ENCODE measurements at places on chromosomes 2 and 18.
A peak's percentile ranks its signal among the peaks of the same experiment; 100 is the strongest.

DNA sequence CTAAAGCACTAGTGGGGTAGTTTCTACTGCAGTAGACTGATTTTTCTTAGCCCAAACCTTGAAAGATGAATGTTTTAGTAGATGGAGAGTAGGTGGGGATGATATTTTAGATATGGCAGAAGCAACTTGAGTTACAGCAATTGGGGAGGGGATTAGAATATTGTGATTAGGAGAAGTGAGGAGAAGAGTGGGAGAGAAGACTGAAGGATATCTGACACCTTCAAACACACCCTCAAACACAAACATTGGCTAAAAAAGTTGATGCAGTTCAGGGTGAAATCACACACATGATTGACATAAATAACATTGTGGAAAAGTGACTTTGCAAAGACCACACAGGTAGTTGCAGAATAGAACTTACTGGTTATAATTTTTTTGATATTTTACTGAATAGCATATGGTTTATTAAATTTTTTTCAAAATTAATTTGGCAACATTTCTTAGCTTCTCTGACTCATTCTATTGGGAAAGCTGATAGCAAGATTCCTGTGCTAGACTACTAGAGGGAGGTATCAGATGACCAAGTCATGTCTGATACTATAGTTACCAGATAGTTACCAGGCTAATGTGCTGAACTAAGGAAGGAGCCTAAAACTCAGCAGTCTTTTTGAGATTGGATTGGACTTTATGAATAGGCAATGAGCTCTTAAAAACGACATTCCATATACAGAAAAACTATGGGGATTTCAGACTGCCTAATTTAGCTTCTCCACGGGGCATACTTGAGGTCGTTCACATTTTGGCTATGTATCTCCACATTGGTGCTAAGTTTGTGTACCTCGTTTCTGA, 73.0 kb downstream of the ACTR3 start:
- no peak for DNase-seq

GRCh38 chr18:11974741-11975325, 6.5 kb upstream of the IMPA2 start:
- no peak for DNase-seq

DNA sequence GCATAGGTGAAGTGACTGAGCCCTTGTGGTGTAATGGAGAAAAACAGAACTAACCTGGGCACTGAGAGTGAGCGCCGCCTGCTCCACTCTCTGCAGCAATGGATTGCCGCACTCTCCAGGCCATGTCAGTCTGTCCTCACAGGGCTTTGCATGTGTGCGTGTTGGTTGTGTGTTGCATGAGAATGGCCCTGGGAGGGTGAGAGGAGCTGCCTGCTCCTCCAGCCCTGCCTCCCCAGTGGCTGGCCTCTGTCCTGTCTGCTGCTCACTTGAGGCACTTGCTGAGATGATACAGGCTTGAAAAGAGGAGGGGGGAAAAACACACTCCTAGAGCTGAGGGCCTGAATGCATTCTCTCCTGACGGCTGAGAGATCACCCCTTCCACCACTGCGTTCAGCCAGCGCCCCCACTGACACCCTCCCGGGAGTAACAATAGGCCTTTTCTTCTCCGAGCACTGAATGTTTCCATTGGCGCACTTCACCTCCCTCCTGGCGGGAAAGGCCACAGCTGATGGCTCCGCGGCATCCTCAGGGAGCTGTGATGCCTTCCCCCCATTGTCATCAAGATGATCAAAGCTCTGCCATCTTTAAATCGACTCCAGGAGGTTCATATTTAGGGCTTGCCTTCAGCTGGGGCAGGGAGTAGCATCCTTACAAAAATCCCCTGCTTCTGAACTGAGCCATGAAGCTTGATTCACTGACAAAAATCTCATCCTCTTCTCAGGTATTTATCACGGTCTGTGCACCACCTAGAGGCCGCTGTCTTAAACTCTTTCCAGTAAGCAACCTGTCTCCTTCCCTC, 49.9 kb upstream of the DAPL1 start:
- peak; percentile 20 for DNase-seq

DNA sequence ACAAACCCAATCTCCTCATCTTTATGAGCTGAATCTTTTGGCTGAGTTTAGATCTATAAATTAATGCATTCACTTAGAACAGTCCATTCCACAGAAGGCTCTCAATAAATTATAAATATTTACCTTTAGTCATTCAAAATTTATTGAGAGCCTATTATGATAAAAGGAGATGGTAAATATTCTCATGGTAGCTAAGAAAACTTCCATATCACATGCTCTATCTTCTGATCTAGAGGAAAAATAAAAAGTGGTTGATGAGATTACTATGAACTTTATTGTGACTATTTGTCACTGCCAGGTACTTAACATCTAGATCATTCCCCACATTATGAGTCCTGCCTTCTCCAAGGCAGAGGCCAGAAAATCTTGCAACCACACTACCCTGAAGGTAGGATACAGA, 62.4 kb downstream of the L3MBTL4 start:
- no peak for DNase-seq

DNA sequence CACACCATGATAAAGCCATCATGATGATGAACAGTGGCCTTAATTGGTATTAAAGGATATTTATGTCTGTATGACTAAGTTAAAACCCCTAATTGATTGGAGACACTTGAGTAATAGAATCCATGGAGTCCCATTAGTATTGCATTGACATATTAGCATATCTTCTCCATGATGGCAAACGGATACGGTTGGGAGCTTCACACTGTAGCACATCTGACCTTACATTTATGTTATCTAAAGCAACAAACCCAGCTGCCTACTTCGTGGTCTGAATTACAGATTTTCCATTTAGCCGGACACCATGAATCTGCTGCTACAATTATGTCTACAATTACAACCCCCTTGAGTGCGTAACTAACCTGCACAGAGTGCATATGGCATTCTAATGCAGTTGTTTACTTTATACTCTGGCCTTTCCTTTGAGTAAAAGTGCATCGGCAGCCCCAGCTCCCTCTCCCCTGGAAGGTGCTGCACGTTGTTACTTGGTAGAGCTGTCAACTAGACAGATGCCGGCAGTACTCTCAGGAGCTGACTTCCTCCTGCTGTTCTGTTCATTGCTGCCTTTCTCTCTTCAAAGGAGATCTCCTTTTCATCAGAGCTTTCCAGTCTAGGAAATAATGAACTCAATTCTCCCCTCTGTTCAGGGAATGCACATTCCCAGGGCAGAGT, 92.1 kb downstream of the LRRC30 start:
- no peak for DNase-seq

DNA sequence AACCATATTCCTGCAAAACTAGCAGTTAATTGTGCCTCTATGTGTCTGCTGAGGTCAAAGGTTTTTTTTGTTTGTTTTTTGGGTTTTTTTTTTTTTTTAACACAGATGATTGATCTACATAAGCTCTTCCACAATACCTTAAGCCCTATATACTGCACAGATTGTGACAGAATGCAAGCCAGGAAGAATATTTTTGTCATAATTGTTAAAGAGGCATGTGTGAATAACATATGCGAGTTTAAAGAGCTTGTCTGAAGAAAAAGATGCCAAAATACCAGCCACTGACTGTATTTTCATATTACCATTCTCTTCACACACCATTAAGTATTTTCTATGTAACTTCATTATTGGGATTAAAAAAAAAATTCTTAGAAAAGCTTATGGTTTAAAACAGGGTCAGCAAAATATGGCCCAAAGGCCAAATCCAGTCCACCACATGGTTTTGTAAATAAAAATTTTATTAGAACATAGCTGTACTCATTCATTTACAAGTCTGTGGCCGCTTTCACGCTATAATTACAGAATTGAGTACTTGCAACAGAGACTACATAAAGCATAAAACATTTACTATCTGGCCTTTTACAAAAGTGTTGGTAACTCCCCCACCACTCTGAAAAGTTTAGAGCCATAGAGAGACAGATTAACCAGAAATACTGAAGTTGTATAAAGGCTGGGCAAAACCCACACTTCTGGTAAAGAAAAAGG, 89.9 kb downstream of the TRIP12 start:
- no peak for DNase-seq

DNA sequence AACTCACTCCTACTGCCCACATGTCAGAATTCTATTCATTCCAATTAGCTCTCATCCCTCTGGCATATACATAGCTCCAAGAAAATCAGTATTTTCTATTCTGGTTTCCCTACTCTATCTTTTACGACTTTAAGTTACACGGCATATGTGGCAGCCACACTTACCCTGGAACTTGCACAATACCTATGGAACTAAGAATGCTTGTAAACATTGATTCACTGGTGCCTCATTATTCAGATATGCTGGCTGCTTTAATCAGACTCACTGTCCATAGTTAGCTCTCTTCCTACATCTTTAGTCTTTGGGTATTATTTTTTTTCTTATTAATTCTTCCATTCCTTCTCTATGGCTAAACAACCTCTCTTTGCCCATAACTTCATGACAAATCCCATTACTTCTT, 1519.9 kb upstream of the ACVR2A start:
- no peak for DNase-seq

DNA sequence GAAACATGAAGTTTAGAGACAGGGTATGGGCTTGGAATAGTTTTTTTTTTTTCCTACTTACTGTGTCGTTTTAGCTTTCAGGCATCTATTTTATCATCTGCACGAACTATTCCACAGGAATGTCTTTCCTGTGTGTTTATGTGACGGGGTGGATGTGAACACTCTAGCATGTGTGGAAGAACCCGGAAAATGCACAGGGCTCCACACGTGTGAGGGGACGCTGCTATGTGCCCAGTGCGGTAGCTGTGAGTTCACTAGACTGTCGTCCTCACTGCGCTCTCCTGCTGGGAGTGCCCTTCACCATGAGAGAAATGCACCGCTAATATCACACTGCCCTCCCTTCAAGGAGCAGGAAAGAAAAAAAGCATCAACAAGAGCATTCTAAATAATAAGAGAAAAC, 250.8 kb upstream of the PXDN start:
- DNase-seq, result no peak

DNA sequence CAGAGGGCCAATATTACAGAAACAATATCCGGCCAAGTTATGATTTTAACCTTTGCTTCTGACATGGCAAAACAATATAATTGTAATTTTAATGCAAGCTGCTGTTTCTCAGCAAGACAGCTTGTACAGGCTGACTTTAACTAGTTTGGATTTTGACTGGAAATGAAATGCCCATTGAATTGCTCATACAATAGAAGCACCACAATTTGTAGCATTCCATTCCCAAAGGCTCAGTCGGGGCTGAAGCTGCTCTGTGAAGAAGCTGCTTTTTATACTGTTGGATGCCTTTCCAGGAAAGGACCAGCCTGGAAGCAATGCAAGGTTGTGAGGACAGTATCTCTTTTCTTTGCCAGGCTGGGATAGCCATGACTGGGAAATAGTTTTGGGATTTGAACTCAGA, 677.0 kb upstream of the FANCL start:
- DNase-seq, result no peak

DNA sequence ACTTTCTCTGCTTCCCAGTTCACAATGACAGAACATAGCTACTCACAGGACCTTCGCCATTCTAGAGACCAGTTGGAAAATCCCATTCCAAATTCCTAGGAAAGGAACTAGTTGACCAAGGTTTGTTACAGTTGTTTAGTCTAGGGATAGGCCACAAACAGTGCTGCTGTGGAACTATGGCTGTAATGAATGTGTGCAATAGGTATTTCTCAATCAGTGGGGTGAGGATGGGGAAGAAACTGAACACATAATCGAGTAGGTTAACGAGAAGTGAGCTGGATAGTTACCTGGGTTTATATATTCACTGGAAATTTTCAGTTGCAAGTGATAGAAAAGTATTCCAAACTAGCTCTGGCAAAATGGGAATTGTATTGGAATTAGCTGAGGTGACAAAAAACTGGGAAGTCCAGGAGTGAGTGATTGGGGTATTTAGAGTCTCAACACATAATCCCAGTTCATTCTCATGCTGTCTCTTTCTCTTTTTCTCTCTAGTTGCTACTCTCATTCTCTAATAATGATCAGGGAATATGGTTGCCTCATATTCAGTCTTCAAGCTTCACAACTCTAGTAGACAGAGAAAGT, 18.2 kb upstream of the HMSD start:
- DNase-seq, result no peak

DNA sequence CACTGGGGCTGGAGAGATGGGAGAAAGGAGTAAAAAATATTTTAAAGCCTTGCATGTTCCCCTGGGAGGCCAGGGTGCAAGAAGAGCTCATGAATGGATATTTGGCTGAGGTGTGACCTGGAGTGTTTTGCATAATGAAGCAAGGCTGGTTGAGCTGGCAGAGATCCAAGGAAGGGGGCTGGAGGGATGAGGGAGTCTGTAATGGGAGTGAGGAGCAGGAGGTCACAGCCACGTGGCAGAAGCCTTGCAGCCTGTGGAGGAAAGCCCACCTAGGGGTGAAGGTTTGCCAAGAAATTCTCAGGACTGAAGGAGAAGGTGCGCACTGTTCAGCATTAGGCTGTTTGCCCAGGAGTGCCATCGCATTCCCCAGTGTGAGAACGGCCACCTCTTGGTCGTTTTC, 40.3 kb upstream of the ATP8B1 start:
- no peak for DNase-seq

- no peak for DNase-seq
Measured at GRCh38 chr18:49515516-49515915, 28.5 kb upstream of the C18orf32 start.

DNA sequence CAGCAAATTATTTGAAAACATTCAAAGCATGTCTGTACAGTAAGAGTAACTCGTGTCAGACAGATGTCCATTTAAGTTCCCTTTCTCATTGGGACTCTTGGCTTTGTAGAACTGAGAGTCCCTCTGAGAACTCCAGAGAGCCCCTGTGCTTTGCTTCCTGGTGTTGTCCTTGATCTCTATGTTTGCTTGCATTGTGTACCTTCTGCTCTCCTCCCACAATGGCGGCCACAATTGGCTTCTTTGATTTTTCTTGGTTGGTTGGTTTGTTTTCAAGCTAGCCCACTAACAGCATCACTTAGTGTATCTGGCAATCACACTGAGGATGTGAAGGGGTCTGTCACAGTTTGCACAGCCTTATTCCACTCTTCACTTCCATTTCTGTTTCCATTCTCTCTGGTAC, 15.1 kb downstream of the ASB18 start:
- DNase-seq, result no peak

- no peak for DNase-seq
Measured at GRCh38 chr2:106107509-106108131, 86.5 kb downstream of the UXS1 start.

DNA sequence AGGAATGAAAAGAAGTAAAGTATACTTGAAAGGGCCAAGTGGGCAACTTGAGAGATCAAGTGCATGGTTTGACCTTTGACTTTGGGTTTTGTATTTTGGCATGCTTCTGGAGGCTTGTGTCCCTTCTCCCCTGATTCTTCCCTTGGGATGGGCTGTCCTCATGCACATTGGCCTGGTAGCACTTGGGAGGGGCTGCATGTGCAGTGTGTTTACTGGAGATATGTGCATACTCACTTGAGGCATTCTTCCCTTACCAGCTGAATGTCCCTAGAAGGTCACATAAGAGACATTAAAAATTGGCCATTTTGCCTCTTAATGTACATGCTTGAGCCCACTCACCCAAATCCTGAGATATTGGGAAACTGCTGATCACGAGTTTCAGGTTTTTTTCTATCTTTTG, 65.2 kb downstream of the KYNU start:
- DNase-seq, result no peak

GRCh38 chr2:151526572-151527090, 116.9 kb downstream of the RIF1 start:
- no peak for DNase-seq

GRCh38 chr2:238331916-238332315, 11.6 kb downstream of the TRAF3IP1 start:
- no peak for DNase-seq

Measured in KG1 (cell line).